ENCODE measurements at places on chromosomes 16 and 17.
A peak's percentile ranks its signal among the peaks of the same experiment; 100 is the strongest.

GRCh38 chr16:12067714-12068401 lies 91.3 kb downstream of the SNX29 start:
- peak; percentile 79 for DNase-seq

- no peak for DNase-seq
These were observed 47.9 kb downstream of the RABEP1 start for GRCh38 chr17:5329784-5330557.

DNA sequence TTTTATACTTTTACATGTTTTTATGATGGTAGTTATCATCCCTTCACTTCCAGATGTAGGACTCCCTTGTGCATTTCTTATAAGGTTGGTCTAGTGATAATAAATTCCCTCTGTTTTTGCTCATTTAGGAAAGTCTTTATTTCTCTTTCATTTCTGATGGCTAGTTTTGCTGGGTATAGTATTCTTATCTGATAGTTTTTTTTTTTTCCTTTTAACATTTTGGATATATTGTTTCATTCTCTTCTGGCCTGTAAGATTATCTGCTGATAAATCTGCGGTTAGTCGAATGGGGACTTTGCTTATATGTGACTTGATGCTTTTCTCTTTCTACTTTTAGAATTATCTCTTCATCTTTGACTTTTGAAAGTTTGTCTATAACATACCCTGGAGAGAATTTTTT lies 153.1 kb upstream of the MPHOSPH6 start:
- DNase-seq: no peak

DNA sequence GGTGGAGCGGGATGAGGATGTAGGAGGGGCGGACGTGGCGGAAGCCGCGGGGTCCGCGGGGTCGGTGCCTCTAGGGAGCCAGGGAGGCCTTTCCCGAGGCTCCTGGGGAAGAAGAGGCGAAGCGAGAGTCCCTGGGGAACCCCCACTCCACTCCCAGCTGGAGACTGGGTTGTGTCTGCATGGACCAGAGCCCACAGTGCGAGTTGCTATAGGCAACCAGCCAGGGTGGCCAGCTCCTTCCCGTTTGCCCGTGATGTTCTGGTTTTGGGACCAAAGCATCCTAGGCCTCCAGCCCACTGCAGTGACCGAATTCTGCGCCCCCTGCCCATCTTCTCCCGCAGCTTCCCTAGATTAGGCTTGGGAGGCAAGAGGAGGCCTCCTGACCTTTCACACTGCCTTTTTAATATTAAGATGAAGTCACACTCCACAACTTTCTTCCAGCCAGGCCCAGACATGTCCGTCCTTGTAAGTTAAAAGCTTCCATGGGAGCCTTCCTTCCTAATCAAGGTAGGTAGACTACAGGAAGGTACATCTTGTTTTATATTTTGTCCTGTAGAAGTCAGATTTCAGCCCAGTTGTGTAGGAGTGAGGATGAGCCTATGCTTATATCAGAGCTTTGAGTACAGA lies 469 bp downstream of the AMZ2 start:
- peak; percentile 53 for DNase-seq

- no peak for DNase-seq
These were observed 101.4 kb upstream of the HLF start for GRCh38 chr17:55163408-55163807.

DNA sequence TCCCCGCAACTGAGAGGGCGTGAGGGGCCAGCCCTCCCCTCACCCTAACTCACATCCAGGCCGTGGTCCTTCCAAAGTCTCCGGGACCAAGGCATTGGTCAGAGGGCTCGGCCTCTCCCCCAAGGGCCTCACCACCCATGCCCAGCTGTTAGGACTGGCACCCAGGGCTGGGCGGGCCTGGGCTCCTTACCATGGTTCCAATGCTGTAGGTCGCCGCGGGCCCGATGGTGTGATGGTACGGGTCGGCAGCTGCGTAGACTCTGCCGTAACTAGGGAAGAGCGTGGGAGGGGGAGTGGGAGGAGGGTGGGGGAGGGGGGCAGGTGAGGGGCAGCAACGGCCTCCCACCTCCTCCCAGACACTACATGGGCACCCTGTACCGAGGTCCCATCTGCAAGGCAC lies 19.6 kb downstream of the ENGASE start:
- no peak for DNase-seq

- DNase-seq: peak; percentile 36
These were observed 606 bp downstream of the THAP11 start for GRCh38 chr16:67842509-67843342.

DNA sequence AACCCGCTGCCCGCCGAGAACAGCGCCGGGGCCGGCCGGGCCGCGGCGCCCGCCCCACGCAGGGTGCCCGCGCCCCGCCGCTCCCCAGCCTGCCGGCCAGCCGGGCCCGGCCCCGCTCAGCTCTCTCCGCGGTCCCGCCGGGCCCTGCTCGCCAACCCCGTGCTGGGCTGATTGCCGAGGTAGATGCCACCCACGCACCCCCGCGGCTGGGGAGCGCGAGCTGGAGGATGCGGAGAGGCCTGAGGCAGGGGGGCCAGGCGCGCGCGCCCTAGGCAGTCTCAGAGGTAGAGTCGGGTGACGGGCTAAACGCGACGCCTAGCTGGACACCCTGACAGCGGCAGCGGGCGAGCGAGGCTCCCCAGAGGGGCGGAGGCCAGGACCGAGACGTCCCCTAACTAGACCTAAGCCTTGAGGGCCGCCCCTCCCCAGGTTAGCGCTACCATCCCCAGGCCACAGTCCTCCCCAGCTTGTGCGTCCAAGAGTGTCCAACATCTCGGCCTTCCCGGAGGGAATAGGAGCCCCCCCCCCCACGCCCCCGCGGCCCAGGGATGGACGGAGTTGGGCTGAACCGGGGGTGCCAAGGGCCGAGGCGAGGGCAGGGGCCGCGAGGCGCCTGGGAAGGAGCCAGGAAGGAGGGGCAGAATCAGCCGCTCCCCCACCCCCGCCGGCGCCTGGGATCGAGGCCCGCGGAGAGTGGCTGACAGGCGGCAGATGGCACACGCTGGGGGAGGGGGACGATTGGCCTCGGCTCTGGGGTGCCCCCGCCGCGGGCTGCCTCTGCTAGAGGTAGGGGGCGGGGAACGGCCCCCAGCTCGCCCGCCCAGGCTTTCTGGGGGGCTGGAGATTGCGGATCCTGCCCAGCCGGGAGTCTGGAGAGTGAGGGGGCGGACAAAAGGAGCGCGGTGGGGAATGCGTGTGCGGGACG lies 2.5 kb upstream of the ZNF423 start:
- no peak for DNase-seq

DNA sequence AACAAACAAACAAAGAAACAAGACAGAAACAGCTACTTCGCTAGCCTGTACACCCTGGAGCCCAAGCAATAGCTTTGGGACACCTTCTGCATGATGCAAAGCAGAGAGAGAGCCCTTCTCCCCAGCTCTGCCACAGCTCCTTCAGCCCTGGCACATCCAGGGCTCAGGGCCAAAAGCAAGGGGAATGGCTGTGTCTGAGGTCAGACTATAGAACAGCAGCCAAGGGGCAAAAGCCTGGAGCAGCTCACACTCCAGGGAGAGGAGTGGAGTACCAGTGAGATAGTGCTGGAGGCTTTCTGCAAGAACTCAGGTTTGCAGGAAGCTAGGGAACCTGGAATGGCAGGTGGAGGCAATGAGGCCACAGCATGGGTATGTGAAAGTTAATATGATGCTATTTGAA lies 11.6 kb upstream of the SEPHS2 start:
- DNase-seq: no peak

GRCh38 chr17:81328978-81329926 lies 34.1 kb upstream of the SLC38A10 start:
- no peak for DNase-seq

DNA sequence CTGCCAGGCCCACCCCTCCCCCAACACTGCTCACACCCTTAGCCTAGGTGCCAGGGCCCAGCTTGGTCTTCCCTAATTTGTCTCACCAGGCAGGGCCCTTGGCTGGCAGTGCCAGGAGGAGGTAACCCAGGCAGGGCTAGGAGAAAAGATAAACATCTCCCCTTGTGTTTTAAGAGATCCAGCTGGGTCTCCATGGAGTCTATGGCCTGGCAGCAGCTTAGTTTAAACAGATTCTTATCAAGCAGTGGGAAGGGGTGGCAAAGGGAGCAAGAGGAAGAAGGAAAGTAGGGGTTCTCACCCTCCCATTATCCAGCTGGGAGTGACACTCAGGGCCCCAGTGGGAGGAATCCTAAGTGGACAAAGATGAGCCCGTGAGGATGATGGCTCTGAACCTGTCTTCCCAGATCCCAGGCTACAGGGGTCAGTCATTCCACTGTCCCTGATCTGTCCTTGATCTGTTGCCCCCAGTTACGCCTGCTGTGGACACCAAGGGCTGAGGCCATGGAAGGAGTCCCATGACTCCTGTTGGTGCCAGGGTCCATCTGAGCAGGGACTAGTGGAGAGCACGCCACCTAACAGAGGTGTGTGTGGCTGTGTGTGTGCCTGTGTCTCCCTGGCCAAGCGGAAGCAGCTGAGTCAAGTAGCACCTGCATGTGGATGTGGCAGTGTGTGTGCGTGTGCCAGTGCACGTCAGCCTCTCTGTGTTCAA lies 47.4 kb upstream of the MEIOC start:
- DNase-seq: no peak

DNA sequence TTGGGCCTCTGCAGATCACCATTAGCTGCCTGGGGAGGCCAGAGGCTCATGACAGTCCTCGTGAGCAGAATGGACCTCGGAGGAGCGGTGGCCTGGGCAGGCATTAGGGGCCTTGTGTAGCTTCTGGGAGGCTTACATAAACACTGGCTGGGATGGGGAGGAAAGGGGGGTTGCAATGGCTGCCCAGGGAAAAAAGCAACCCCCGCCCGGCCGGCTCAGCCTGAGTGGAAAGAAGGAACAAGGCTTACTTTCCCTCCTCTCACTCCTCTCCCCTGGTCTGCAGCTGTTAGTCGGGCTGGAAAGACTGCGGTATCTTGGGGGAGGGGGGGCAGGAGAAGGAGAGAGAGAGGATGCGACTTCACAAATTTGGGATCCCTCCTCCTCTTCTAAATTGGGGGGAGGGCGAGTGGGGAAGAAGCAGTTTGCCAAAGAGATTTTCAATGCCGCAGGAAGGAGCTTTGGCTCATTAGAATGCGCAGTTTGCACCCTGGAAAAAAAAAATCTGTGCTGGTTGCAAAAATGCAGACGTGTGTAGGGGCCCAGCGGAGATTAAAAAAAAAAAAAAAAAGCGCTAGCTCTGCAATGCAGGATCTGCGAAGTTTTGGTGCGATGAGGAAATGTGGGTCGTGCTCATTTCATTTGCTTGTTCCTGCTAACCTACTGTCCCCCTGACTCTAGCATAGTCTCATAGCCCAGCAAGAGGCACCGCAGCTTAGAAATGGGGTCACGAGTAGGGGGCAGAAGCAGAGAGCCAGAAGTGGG lies 6.6 kb upstream of the NR1D1 start:
- DNase-seq: no peak

- DNase-seq: no peak
These were observed 51.1 kb downstream of the ADAMTS18 start for GRCh38 chr16:77383606-77384187.
